ENCODE measurements at places on chromosomes 16 and 17.

- no peak for DNase-seq
Observed at GRCh38 chr17:21233581-21234347, 19.4 kb downstream of the NATD1 start.

DNA sequence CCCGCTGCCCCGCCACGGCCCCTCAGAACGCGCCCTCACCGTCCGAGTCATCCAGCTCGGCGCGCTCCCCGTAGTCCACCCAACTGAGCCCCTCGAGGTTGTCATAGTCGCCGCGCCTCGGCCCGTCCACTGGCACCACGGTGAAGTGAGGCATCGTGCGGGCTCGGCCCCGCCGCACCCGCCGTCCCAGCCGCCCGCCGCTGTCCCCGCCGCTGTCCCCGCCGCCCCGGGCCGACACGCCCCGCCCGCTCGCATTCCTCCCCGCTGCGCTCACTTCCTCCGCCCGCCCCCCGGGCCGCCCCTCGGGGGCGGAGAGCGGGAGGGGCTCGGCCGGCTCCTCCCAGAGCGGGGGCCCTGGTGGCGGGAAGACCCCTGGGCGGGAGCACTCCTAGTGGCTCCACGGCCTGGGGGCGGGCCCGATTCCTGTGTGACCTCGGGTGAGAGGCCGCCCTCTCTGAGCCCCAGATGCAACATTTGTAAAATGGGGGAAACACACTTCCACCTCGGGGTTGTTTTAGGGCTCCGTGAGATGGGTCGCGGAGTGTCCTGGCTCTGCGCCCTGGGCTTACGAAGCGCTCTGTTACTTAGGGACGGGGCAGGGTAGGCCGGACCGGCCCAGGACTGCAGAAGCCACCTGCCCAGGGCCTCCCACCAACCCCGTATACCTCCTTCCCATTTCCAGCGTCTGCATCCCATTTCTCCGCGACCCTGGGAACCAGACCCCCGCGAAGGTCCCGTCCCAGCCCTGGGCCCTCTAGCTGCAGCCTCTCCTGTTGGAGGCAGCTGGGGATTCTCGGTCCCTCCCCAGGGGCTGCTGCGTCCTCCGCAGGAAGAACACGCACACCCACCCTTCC, at the start of gene SLC12A4:
Gene SLC12A4, minus strand, starts transcription at position 238 of the 854 bp plus-strand sequence. Its CDS starts 84 bp downstream, at position 154.
- DNase-seq = peak; percentile 98

DNA sequence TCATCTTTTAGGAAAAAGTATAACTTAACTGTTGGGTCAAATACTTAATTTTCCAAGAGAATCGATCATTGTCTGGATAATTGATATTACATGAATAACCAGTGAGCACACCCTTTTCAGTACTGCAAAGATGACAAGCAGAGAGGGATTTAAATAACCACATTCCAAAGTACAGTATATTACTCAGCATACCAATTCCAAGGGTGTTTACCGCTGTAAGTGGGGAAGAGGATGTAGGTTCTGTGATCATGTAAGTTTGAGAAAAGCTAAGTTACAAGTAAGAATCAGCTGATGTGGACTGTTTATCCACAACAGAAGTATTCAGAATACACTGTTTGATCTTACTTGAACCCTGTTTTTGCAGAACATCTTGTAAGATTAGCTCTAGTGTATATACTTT, 6.1 kb downstream of the GDE1 start:
- DNase-seq = no peak

DNA sequence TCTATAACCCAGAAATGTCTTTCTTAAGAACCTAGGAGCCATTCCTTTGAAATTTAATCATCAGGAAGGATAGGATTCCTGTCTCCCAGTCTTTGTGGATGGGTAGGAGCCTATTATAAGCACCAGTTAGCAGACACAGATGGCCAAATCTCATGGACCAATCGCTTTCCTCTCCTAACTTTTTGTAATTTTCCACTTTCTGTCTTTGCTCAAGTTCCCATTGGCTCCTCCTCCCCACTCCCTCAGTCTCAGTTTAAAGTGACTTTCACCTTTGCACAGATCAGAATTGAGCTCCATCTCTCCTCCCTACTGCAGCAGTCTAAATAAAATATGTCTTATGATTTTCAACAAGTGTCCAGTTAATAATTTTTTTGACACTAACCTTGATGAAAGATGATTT, 192.3 kb downstream of the HS3ST3A1 start:
- DNase-seq = no peak

- no peak for DNase-seq
Observed at GRCh38 chr17:1216217-1217088, 36.7 kb upstream of the ABR start.

GRCh38 chr16:85944572-85945423, 45.8 kb downstream of the IRF8 start:
- no peak for DNase-seq

DNA sequence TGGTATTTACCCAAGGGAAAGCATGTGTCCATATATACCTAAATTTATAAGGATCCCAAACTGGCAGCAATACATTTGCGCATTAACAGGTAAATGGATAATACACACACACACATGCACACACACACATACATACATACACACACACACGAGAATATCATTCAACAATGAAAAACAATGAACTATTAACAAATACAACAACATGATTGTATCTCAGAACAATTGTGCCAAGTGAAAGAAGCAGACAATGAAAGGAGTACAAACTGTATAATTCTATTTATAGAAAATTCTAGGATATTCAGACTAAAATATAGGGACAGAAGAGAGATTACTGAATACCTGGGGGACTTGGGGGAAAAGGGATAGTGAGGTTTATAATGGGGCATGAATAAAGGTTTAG, 323.0 kb downstream of the KCNJ2 start:
- DNase-seq = no peak

- no peak for DNase-seq
Observed at GRCh38 chr16:89152831-89153700, 18.5 kb upstream of the CDH15 start.

DNA sequence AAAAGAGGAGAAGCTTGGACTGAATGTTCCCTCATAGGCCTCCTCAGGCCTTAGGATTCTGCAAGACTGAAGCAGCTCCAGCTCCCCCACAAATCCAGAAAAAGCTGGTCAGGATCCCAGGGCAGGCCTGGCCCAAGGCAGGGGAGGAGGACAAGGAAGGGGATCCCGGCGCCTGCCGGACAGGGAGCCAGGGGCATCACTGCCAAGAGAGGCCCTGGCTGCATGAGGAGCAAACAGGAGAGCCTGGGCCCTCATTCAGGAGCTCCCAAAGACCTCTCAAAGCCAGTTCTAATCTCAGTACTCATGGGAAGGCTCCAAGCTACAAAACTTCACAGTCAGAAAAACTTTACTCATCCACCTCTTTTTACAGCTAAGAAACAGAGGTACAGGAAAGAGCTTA, 67.3 kb downstream of the ZNF423 start:
- DNase-seq = no peak

DNA sequence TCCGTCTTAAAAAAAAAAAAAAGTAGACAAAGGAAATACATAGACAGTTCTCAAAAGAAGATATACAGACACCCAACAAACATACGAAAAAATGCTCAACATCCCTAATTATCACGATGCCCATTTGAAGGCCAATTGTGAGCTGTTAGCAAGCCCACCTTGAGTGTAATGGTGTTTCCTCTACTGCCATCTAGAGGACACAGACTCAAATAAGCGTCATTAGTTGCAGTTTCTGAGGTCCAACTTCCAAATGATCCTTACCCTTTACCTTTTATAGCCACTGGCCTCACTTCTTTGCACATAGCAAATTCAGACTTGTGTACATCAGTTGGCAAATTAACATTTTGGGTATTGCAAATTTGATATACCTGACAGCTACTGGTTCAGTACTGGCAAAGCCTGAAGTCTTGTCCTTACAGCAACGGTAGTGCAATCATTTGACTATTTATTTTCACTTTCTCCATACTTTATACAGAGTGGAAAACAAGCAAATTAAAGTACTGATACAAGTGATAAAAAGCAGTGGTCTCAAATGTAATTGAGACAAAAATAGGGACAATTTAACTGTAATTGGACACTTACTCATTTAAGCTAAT, 536.3 kb upstream of the EEF2KMT start:
- DNase-seq = peak; percentile 44

GRCh38 chr17:29326023-29326813, 32.3 kb upstream of the NUFIP2 start:
- DNase-seq = no peak

DNA sequence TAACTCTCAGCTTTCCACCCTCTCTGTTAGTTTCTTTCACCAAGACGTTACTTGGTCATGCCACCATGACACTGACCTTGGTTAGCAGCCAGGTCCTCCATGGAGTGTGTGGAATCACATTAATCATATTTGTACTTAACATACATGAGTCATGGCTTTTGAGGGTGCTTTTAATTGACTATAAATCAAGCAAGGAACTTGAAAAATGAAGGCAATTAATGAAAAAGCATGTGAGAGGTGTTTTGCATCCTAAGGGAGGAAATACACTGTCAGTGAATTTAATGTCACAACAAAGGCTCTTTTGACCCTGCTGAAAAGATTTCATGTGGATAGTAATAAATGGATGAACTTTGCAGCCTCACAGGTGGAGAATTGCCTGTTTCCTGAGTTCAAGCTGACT, 240.7 kb downstream of the CDH13 start:
- no peak for DNase-seq

DNA sequence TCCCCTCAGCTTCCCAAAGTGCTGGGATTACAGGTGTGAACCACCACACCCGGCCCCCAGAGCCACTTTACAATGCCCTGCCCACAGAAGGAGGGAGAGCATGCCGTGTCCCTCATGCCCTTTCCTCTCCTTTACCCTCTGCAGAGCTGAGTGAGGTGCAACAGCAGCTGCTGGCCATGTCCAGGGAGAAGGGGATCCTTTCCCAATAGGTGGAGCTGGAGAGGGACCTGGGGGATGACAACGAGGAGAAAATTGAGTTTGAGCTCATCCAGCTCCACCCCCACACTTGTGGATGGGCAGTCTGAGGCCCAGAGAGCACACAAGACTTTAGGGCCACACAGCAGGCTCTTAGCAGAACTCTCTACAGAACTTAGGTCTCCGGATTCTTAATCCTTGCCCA, 7.9 kb upstream of the GSDMA start:
- no peak for DNase-seq

- no peak for DNase-seq
Observed at GRCh38 chr17:45889579-45889978, 4.8 kb upstream of the MAPT start.

DNA sequence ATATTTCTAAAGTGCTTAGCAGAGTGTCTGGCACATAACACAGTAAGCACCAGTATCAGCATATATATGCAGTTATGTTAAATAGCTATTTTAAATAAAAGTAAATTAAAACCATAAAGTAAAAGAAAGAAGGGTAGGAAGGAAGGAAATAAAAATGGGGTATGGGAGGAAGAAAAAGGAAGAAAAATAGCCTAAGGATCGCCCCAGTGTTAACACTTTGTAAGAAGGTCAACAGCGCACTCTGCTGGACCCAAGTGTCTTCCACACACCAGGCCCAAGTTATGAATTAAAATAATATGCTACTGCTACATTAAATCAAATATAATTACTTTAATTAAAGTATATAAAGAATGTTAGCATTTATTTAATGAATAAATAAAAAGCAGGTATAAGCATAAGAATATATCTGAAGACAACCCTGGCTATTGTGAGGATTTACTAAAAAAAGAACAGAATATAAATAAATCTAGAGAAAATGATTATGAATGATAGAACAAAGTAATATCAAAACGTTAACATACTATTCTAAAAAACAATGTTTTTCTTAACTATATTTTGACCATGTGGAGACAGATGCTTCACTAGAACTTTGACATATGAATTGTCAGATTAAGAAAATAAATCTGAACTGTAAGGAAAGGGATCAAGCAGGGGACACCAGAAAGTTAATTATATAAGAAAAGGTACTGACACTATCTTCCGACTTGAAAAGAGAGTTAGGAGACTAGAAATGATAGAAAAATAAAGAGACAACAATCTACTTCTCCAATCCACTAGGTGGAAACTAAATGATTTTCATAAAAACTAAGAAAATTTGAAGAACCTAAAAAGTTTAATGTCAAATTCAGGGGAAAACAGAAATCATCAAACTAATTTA, 25.9 kb downstream of the BRIP1 start:
- peak; percentile 61 for DNase-seq

DNA sequence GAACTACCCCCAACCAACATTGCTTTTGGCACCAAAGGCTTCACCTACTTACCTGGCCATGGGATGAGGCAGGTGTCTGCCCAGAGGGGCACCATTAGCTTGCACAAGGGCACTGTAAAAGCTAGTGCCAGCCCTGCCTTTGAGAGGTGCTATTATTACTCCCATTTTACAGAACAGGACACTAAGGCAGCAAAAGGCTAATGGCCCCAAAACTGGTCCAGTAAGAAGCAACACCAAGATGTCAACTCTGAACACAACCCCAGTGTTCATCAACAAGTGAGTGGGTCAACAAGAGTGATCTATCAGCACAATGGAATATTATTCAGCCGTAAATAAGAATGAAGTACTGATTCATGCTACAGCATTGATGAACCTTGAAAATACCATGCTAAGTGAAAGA, 7.7 kb upstream of the USP7 start:
- no peak for DNase-seq

GRCh38 chr16:4696172-4696904, 3.0 kb downstream of the NUDT16L1 start:
- DNase-seq = no peak

GRCh38 chr17:1762233-1762900, 507 bp downstream of the SERPINF1 start:
- DNase-seq = peak; percentile 71

DNA sequence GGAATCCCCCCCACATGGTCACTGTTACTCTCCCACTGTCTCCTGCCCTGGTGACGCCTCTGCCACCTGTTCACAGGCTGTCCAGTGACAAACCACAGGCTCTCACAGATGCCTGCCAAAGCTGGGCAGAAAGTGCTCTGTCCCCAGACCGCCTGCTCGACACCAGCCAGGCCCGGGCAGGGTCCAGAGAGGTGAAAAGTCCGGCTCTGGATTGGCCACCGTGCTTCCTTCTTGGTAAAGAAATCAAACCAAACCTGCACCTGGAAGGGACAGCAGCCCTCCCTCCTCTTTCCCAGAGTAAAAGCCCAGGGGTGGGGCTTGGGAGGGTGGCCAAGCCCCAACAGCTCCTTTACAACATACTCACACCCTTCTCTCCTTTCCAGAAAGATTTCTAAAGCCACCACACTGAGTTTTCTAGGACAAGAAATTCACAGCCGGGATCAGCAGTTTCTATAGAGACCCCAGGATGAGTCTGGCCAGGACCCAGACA, 6.2 kb downstream of the PCGF2 start:
- DNase-seq = peak; percentile 43

DNA sequence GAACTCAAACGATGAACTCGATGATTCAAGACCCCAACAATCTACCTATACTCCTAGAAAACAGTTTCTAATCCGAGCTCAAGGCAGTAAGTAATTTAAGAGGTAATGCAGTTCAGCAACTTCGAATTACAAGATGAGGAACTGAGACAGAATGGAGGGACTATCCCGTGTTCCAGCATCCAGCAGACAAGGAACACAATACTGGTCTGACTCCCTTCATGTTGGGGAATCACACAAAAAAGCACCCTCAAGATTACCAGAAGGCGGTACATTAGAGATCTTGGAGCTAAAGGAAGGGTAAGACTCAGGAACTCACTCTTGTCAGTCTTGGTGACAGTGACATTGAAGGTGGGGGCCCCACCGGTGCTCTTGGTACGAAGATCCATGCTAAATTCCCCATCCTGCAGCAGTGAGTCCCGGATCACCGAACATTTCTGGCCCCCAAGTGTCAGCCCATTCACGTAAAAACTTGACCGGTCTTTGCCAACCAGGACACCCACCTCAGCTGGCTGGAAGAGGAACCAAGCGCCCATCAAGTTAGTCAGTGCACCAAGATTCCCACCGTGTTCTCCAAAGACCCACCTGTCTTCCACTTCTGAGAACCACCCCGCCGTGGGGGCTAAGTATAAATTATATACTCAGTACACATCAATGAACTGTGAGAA, 1.9 kb downstream of the PFN1 start:
- no peak for DNase-seq

Data from GM03348 (cell line).